Brain microvascular endothelial cell (primary cell): ENCODE measurements at places on chromosomes 7 and 10.

DNA sequence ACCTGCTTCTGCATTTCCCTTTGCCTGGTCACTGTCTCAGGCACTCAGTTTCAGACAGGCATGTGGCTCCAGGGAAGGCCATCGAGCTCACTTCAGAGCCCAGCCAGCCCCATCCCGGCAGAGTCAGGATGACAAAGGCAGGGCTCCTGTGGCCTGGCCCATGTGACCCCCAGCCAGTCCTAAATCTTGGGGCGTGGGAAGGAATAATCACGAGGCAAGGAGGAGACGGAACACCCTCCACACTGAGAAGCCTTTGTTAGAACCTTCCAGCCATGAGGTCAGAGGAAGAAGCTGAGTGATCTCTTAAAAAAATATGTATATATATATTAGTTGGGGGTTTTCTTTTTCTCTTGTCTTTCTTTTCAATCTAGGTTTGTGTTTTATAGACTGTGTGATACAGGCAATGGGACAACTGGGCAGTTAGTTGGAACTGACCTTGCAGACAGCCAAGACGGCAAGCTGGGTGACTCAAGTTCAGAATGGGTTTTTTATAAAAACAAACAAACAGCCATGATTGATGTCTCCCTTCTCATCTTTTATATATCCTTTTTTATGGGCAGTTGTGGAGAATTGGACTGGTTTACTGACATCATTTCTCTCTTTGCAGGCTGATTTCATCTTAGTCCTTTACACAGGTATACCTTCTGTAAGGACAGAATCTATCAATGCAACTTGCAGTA lies 60.8 kb downstream of the CHN2 start:
- no peak for DNase-seq

GRCh38 chr7:92877367-92877766 lies 41.0 kb upstream of the CDK6 start:
- DNase-seq = no peak

DNA sequence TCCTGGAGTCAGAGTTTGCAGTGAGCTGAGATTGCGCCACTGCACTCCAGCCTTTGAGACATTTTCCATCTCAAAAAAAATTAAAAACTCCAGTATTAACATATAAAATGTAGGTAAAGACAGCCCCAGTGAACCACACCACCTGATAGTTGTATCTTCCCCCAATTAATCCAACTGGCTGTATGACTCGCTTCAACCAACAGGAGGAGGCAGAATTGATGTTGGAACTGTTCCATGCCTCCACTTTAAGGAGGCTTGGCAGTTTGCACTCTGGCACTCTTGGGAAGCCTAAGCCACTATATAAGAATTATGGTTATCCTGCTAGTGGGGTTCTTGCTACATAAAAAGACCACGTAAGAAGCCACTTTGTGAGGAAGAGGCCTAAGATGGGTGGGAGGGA lies 72.7 kb downstream of the STK17A start:
- no peak for DNase-seq

DNA sequence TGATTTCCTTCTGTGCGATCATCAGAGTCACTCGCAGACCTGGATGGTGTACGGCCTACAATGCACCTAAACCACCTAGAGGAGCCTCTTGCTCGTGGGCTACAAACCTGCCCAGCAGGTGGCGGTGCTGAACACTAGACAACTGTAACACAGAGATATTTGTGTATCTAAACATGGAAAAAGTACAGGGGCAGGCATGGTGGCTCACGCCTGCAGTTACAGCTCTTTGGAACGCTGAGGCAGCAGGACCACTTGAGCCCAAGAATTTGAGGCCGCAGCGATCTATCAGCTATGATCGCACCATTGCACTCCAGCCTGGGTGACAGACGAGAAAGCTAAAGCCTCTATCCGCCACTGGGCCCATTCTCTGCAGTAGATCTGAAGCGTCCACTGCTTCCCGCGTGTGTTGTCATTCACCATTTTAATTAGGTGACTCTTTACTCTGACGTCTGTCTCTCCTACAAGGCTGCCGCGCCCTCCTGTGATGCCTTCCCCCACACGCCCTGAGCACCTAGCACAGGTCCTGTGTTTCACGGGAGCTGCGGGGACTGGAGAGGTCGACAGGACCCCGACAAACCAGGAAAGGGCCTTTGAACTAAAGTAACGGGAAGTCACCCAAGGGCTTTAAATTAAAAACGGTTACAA lies 774 bp downstream of the TUBGCP2 start:
- DNase-seq = peak; percentile 61

DNA sequence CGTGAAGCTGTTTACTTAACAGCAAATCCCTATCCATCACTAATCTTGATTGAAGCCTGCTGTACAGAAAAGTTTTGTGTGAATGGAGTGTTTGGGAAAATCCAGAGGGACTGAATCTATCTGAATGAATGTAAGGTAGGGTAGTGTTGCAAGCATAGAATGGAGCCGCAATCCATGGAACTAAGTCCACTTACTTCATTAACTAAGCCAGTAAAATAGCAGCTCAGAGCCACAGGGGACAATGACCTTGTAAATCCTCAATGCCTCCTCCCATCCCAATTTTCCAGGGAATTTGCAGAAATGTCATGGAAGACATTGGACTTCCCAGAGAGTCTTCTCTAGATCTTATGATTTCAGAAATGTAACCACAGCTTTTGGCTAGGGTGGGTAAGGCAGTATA lies 15.2 kb downstream of the TBATA start:
- DNase-seq = no peak

DNA sequence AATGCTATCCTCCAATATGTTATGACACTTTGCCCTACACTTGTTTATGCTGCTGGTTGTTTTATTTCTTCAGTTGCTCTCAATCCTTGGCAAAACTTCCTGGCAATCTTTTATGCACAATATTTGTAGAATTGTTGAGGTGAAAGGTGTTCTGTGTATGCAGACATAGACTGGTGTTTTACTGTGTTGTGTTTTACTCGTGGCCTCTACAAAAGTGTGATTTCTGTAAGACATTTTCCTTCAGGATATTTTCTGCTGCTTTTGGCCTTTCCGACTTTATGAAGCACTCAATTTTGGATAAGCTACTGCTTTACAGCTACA lies 21.8 kb downstream of the GLCCI1 start:
- DNase-seq = no peak

DNA sequence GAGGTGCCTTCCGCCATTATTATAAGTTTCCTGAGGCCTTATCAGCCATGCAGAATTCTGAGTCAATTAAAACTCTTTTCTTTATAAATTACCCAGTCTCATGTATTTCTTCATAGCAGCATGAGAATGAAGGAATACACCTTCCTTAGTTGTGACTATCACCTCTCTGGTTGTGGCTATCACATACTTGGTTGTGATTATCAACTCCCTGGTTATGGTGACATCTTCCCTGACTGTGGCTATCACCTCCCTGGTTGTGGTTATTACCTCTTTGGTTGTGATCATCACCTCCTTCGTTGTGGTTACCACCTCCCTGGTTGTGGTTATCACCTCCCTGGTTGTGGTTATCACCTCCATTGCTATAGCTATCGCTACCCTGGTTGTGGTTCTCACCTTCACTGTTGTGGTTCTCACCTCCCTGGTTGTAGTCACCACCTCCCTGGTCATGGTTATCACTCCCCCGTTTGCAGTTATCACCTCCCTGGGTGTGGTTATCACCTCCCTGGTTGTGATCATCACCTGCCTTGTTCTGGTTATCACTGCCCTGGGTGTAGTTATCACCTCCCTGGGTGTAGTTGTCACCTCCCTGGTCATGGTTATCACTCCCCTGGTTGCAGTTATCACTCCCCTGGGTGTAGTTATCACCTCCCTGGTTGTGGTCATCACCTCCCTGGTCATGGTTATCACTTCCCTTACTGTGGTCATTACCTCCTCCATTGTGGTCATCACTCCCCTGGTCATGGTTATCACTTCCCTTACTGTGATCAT lies 105.9 kb downstream of the GPR26 start:
- no peak for DNase-seq

DNA sequence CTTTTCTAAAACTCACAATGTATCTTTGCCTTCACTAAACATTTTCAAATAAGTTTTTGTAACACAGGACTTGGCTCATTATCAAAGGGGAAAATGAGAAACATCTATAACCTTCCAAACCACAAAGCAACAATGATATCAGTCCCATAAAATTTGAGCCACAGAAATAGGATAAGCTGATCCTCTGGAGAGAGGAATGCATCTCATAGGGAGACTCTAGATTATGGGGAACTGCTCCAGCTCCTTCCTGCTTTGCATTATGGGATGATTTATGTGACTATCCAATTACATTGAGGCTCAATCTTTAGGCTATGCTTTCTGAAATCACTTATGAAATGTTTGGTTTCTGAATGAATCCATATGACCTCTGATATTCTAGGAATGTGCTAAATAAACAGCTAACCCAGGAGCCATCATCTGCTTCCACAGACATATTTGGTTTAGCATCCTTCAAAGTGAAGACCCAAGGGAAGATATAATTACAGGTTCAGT lies 70.4 kb downstream of the CUBN start:
- DNase-seq = peak; percentile 84

DNA sequence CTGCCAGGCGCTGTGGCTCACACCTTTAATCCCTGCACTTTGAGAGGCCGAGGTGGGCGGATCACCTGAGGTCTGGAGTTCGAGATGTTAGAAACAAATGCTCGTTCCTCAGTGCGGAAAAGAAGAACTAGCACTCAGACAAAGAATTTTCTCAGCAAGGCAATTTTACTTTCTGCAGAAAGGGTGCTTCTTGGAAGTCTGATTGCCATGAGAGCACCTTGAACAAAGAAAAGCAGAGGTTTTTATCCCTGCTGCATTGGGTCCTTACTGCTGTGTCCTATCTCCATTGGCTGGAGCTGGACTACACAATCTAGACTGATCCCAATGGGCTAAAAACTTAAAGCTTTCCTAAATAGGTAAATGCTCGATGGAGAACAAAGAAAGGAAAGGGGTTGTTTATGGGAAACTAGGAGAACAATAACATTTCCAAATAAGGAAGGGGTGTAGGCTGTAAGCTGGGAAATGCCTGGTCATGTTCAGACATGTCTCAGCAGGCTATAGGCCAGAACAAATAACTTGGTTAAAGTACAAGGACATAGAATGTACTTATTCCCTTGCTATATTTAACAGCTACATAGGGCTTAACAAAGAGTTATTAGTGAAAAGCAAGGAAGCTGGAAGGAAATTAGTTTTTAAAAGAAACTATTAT lies 26.1 kb upstream of the ACTR3B start:
- DNase-seq = no peak

DNA sequence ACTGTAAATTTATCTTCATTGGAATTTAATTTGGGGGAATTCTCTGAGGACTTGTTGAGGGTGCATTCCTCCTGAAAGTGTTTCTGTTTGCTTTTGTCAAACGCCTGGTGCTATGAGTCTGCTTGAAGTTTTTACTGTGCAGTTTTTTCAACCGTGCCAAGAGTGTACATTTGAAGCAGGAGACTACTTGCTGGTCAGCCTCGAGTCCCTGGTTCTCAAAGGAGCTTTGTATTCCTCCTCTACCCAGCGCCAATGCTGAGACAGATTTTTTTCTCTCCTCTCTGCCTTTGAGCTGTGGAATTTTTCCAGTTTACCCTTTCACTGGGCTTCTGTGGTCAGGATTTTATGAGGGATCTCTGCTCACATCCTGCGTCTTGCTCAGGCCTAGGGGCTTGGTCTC lies 62.1 kb downstream of the NPY start:
- no peak for DNase-seq

- DNase-seq = peak; percentile 73
Measured at GRCh38 chr10:50593523-50594376, 30.0 kb downstream of the SGMS1 start.

DNA sequence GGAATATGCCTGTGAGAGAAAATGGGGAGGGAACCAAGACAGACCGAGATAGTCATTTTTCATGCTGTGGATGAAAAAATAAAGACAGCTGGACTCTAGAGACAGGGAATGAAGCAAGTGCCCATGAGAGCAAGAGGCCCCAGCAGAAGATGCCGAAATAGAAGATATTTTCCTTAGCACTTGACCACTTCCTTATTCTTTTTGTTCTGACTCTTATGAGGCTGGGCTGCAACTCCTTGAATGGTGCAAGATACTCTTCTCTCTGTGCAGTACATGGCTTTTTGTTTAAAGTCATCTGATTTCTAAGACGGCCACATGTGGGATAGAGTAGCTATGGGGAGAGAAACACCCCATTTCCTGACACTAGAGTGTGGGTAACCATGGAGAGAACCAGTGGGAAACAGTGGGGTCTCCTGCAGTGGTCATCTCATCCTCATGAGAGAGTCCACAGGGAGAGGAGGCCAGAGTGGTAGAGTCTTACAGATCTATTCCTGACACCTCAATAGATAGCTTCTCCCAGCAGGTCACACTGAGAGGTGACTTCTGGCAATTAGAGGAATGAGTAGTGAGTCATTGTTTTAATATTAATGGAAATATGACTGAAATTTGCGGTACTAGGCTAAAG lies 18.0 kb upstream of the VCL start:
- DNase-seq = no peak

DNA sequence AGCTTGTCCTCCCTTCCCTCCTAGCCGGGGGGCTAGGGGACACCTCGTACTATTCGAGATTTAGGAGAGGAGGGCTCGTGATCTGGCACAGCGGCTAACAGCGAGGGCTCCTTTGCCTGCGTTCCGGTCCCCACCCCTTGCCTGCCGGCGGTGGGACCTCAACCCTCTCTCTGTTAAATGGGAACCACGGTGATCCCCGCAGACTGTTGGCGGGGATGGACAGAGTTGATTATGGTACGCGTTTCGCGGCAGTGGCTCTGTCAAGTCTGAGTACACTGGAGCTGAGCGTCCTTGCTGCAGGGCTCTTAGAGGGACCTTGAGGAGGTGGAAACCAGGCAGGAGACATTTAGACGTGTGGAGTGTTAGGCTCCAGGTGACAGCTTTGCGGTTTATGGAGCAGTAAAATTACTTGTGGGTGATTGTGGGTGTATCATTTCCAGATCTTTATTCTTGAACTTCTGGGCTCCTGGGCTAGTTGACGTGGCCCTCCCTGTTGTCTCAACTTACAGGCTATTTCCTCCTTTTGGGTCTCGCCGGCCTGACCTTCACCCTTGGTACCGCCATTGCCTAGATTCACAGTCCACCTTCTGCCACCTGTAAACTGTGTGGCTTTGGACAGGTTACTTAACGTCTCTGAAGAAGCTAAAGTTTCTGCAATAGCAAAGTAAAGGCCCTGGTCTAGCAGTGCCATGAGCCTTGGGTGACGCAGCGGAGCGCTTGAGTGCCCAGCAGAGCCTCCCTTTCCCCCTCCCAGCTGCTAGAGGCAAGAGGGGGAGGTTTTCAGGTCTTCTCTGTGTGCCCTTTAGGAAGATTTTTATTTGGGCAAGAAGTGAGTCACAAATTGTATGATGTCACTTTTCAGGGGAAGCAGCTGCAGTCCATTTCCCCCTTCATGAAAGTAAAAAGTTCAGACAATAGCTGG lies 739 bp downstream of the CASP7 start:
- DNase-seq = peak; percentile 35
